ENCODE measurements at places on chromosomes 11 and 22.
A peak's percentile ranks its signal among the peaks of the same experiment; 100 is the strongest.

DNA sequence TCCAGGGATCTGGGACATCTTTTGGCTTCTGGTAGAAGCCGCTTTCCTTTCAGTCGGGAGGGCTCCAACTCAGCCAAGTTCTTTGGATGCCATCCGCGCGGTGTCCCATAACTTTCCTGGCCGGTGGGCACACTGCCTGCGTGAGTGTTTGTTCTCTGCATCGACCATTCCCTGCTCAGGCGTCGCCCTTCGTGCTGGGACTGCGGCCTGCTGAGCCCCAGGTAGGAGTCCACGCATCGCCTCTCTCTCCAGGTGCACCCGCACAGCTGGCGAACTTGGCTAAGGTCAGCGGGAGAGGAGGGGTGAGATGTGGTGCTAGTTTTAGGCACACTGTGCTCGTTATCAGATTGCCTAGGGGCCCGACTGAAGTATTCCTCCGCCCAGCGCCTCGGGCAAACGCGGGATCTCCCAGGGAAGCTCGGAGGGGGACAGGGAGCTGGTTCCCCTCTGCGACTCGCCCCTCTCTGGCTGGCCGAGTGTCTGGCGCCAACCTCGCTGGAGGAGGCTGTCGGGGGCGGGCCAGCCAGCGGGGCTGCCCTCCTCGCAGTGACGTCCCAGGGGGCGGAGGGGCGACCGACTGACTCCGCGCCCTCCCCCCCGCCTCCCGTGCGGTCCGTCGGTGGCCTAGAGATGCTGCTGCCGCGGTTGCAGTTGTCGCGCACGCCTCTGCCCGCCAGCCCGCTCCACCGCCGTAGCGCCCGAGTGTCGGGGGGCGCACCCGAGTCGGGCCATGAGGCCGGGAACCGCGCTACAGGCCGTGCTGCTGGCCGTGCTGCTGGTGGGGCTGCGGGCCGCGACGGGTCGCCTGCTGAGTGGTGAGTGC lies at the start of gene LAYN:
LAYN (plus strand) TSS at position 607 of the 823 bp plus-strand sequence; CDS start at position 731, 124 bp downstream.
- DNase-seq = peak; percentile 77

DNA sequence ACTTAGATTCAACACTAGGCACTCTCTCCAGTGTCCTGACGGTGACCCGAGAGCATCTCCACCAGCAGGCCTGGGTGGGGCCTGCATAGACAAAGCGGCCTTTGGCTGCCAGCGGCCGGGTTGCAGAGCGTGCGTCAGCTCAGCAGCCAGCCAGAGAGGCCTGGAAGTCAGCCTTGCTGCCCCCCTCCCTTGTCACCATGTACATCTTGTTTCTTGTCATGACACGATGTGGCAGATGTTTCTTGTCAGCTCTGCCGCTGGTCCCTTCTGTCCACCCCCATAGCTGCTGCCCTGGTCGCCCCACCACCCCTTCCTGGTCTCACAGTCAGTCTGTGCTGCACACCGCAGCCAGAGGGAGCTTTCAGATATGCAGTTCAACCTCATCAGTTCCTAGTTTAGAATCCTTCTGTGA lies 33.1 kb upstream of the CBX7 start:
- DNase-seq = no peak

GRCh38 chr22:37218399-37218770 lies 6.1 kb upstream of the SSTR3 start:
- DNase-seq = no peak

DNA sequence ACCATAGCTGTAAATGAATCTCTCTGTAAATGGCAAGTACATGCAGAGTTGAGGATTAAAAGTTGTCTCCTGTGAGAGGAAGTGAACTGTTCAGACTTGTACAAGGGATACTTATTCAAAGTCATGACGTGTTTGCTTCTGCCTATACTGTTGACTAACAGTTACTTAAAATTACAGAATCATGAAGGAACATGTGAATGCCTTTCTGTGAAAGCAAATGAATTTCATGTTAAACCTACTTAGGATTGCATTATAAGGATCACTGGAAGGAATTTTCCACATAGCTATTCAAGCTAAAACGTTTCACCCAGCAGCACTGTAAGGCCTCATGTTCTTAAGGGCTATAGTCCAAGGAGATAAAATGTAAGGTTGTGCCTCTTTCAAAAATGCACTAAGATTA lies 93.4 kb upstream of the BIRC3 start:
- DNase-seq = peak; percentile 42

DNA sequence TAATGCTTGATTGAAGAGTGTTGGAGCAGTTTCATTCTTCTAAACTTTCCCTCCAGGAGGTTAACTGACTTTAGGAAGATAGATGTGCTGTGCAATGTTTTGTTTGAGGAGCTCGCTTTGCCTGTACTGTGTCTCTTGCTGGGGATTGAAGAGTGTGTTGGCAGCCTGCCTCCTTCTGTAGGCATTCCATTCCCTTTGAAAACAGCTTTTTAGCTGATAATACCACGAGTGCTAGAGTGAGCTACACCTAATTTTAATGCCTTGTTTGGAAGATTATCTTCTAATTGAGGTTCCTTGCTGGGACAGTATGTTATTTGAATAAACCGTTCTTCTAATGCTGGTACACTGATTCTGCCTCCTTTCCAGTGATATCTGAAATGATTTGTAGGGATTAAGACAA lies 7.2 kb downstream of the DDX10 start:
- DNase-seq = peak; percentile 58

DNA sequence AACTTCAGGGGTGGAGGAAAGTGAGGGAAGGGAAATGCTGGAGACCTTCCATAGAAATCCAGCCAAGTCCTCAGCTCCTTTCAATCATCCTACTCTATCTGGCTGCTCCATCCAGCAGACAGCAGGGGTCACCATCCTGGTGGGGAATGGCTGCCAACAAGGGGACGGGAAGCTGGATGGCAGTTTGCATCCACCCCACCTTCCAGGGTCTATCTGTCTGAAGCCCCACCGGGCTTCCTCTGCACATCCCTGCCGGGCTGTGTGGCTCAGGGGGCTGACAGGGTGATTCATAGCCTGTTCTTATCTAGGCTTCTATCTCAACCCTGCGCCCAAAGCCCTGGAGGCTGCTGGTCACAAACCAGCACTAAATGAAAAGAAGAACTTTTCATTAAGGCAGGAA lies 1.1 kb downstream of the SYTL2 start:
- DNase-seq = no peak

GRCh38 chr11:93524173-93524536 lies 19.0 kb downstream of the SMCO4 start:
- DNase-seq = no peak

Measured in fibroblast of skin of right quadriceps (primary cell).